SHP77 treated with DMSO at 0.1 percent for 48 hours (cell line): ENCODE measurements at places on chromosomes 2 and 18.

DNA sequence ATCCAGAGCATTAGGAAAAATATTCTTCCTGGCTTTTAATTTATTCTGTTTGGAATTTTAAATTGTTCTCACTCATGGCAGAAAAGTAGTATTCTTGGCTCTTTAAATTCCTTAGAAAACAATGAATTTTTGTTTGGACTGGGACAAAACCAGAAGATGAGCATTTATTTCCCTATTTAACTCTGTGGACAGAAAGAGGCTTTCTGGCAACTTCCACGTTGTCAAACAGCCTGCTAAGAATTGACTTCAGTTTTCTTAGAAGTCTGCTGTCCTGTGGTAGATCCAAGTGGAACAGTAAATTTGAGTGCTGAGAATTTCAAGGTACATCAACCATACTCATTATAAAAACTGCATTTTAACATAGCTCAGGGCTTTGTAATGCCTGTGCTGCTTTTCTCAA is 83.8 kb downstream of the MGAT5 start:
- DNase-seq, result no peak

- no peak for DNase-seq
These were observed 86.6 kb upstream of the FAM237A start for GRCh38 chr2:206555721-206556120.

GRCh38 chr18:59909289-59910036 is 9.7 kb downstream of the PMAIP1 start:
- no peak for DNase-seq

GRCh38 chr2:224165901-224166319 is 126.8 kb upstream of the SERPINE2 start:
- DNase-seq, result no peak

DNA sequence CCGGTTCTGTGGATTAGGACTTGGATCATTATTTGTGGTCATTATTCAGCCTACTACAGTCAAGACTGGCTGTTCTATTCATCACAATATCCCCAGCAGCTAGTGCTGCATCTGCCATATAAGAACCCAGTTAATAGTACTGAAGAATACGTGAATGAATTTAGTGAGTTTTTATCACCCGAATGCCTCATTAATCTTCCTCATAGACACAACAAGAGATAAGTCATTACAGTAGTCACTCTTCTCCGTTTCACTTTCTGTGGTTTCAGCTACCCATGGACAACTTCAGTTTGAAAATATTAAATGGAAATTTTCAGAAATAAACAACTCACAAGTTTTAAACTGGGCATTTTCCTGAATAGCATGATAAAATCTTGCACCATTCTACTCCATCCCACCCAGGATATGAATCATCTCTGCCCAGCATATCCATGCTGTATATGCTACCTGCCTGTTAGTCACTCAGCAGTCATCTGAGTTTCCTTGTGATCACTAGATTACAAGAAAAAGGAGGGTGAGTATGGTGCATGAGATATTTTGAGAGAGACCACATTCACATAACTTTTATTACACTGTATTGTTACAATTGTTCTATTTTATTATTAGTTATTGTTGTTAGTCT is 363.7 kb upstream of the CHAC2 start:
- DNase-seq, result no peak

GRCh38 chr2:71807581-71808451 is 339.8 kb downstream of the CYP26B1 start:
- no peak for DNase-seq

DNA sequence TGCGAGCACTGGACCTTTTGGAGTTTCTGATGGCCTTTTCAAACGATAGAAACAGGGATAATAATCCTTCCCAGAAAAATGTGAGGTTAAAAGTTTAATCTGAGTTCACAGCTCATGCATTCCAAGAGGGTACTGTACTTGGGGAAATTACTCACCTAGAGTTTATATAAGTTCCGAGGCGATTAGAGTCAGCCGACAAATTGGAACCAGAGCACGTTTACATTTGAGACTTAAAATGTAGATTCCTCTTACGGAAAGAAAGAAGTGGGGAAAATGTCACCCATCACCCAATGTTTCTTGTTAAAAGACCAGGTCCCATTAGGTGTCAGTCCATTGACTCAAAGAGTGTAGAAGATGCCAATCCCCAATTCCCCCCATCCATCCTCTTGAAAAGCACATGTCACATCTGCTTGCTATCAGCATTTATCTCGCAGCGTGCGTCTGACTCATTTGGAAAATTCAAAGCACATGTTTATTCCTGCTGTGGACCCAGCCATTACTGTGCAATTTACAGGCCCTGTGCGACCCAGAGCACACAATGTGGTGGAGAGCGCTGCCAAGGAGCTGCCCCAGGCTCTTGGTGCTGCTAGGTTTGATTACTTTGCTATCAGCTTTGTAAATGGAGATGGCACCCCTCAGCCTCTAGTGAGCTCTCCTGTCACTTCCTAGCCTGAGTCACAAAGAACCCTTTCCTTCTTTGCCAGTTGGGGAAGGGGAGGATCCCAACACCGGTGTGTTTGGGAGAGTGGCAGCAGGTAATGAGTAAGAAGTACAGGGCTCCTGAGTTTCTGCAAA is 104.8 kb downstream of the COLEC12 start:
- DNase-seq, result no peak

GRCh38 chr2:147989809-147990403 is 30.6 kb downstream of the ORC4 start:
- no peak for DNase-seq

GRCh38 chr18:45938488-45938935 is 28.6 kb downstream of the EPG5 start:
- no peak for DNase-seq

DNA sequence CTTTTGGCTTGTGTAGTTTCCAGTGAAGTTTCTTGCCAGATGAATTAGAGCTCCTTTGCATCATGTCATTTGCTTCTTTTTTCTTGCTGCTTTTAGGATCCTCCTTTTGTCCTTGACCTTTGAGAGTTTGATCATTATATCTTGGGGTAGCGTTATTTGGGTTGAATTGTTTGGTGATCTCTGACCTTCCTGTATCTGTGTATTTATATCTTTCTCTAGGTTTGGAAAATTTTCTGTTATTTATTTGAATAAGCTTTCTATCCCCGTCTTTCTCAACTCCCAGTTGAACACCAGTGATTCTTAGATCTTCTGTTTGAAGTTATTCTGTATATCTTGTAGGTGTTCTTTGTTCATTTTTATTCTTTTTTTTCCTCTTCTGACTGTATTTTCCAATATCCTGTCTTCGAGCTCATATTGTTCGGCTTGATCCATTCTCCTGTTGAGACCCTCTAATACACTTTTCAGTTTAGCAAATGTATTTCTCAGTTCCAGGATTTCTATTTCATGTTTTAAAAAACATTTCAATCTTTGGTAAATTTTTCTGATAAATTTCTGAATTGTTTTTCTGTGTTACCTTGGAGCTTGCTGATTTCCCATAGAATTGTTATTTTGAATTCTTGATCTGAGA is 20.8 kb downstream of the GALNT1 start:
- DNase-seq, result no peak

DNA sequence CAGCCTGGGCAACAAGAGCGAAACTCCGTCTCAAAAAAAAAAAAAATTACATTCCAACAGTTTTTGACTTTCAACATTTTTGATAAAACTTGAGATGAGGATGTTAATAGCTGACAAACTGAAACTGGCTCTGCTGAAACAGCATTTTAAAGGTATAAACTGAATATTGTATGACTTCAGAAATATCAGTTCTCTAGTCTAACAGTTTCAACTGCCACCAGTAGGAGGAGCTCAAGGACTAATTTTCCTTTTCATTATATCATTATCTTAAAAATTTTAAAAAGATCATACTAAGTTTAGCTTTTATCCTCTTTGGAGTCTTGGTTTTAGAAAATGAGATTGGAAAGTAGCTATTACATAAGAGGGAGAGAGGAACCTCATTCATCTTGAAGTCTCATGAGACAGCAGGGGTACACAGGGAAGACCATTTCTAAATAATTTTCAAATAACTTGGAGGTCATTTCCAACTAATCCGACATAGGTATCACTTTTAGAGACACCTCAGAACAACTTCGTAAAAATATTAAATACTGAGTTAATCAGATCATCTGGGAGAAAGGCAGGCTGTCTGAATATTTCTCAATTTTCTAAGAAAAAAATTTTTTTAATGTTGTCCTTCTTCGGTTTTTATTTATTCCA is 37.6 kb upstream of the MCM6 start:
- DNase-seq, result no peak

- DNase-seq, result no peak
These were observed 144.4 kb downstream of the THSD7B start for GRCh38 chr2:136909777-136910176.

- DNase-seq, result no peak
These were observed 11.6 kb upstream of the RBFA start for GRCh38 chr18:80022613-80023012.

DNA sequence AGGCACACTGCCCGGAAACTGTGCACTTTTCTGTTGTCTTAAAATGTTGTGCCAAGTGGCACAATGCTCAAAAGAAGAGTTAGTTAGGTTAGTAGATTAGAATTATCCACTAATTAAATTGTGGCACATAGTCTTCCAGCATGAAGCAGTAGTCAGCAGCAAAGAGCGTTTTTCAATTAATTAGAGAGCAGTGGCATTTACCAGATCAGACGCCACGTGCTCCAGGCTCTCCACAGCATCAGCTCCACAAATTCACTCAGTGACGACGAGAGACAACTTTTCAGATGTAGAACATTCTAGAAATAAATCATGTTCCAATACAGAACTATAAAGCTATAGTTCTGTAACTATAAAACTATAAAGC is 16.4 kb upstream of the RTTN start:
- DNase-seq, result no peak

GRCh38 chr18:76474824-76475223 is 20.2 kb downstream of the ZNF516 start:
- no peak for DNase-seq

DNA sequence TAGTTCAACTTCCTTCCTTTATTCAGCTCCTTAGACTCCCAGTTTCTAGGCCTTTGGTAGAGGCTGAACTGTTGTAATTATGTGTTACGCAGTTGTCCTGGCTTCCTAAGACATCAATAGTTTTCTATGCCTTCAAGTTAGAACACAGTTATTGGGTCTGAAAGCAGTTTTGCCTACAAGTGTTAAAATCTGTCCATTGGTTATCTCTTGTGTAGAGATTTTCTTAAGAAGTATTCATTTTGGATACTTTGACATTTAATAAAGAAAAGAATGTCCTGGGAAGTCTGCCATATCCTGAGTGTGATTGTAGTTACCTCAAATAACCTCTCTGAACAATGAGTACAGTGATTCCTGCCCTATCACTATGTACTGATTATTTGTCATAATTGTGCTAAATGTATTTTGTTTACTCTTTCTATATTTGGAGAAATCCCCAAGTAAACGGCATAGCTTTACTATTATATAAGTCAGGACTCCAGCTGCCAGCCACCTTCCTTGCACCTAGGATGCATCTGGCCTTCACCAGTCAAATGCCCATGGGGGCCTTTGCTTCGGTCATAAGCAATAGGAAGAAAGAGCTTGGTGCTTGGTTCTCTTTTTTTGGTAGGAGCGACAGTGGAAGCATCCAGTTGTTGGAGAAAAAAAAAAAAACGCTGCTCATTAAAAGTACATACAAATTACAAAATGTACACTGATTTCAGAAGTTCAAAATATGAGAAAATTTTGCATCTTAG is 449.5 kb upstream of the PKDCC start:
- no peak for DNase-seq

GRCh38 chr2:6963727-6964126 is 46.5 kb downstream of the RNF144A start:
- DNase-seq, result no peak

- DNase-seq, result no peak
These were observed 59.7 kb downstream of the DYSF start for GRCh38 chr2:71513096-71513495.

- DNase-seq, result no peak
These were observed 1.8 kb upstream of the CDK5R2 start for GRCh38 chr2:218957671-218958070.

GRCh38 chr2:2550856-2551255 is 219.8 kb upstream of the MYT1L start:
- no peak for DNase-seq

DNA sequence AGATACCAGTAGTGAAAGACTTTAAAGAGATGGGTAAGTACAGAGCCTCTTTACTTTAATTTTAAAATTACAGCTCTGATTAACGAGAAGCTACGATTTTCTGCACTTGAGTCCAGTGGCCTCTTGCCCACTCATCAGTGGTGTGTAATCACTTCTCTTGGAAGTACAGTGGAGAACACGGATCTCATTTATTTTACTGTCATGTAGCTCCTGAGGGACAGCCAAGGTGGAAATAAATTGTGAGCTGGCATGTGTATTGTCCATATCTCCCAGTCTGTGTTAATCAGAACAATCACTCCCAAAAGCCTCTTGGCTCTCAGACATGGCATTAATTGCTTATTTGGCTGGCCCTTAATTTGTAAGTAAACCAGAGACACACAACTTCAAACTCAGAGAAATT is 69.4 kb downstream of the LOXHD1 start:
- DNase-seq, result no peak

GRCh38 chr18:11324956-11325882 is 175.8 kb upstream of the PIEZO2 start:
- no peak for DNase-seq

- DNase-seq, result no peak
These were observed 31.3 kb downstream of the PLB1 start for GRCh38 chr2:28527196-28527595.

- no peak for DNase-seq
These were observed 198.2 kb downstream of the CYP26B1 start for GRCh38 chr2:71949537-71949798.

DNA sequence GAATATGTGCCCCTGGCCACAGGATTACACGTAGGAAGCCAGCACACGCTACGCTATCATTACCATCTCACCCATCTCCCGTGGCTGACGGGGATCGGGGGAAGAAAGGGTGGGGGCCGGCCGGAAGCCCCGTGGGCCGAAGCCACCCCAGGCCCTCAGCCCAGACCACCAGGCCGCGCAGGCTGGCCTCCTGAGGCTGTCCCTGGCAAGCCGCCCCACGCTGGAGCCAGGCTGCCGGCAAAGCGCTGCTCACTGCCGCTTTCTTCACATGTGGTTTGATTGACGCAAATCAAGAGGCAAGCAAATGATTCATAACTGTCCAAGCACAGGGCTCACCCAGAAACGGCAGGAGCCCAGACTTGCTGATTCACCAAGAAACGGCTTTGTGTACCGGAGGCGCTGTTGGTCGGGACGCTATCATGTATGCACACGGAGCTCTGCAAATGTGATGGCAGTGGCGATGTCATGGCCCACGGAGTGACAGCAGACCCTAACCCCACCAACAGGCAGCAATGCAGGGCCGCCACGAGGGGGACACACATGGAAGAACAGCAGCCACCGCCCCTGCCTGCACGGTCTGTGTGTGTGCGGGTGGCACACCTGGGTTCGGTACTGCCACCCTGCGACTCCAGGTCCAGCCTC is 125.7 kb downstream of the HDAC4 start:
- no peak for DNase-seq

DNA sequence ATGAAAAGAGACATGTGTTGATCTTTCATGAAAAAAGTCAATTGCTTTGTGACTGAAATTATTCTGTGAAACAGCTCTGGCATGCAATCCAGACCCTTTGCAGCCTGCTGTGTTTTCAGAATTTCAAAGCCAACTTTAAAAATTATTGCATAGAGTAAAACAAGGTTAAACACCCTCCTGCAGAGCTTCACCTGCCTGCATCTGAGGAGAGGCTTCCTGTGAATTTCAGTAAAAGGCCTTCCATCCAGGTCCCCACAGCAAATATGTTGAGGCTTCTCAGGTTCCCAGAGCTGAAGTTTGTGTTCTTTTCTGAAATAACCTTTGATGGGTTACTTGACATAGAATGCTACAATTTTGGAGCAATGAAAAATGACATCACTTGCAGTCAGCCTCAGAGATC is 4.1 kb downstream of the XIRP2 start:
- no peak for DNase-seq

- DNase-seq, result no peak
These were observed 20.9 kb upstream of the CCDC150 start for GRCh38 chr2:196618661-196619060.

- DNase-seq, result no peak
These were observed 125.8 kb downstream of the GALNT14 start for GRCh38 chr2:31012406-31012805.
